ENCODE measurements at places on chromosomes 13 and 19.
A peak's percentile ranks its signal among the peaks of the same experiment; 100 is the strongest.

DNA sequence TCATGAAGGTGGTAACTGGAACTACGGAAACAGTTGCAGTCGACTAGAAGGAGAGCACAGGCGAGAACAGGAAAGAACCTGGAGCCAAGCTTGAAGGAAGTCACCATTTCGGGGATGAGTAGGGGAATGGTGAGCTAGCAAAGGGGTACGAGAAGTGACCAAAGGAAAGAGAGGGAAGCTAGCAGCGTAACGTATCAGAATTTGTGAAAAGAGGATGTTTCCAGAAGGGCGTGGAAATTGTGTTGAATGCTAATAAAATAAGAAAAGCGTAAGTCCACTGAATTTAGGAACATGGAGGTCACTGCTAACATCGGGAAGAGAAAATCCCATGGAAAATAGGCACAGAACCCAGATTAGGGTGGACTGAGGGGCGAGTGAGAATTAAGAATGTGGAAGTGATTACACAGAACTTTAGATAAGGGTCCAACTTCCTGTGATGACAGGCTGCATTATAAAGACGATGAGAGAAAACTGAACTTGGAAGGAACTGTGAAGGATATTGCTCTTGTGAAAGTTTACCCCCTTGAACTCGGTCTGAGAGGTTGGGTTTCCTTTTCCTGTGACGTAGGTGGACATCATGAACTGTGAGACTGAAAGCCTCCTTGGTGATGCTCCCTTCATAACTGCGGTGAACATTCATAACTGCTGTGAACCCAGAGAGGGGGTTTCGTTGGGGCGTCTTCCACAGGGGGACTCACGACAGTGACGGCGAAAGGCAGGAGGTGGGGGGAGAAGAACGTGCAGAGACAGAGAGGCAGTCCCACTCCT, 2.0 kb upstream of the FFAR2 start:
- peak; percentile 4 for DNase-seq

DNA sequence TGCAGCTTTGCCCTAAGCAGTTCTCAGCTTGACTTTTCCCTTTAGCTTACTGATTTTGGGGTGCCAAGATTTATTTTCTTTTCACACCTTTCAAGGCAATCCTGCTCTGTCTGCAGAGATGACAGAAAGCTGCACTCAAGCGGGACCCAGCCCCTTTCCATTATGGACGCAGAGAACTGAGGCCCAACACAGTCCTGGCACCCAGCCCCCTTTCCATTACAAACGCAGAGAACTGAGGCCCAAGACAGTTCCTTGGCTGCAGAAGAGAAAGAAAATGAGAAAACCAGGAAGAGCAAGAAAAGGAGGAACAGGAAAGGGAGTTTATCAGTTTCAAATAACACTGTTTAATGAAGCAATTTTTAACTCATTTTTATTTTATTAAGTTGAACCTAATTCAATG, 36.8 kb upstream of the ATP11A start:
- no peak for DNase-seq

DNA sequence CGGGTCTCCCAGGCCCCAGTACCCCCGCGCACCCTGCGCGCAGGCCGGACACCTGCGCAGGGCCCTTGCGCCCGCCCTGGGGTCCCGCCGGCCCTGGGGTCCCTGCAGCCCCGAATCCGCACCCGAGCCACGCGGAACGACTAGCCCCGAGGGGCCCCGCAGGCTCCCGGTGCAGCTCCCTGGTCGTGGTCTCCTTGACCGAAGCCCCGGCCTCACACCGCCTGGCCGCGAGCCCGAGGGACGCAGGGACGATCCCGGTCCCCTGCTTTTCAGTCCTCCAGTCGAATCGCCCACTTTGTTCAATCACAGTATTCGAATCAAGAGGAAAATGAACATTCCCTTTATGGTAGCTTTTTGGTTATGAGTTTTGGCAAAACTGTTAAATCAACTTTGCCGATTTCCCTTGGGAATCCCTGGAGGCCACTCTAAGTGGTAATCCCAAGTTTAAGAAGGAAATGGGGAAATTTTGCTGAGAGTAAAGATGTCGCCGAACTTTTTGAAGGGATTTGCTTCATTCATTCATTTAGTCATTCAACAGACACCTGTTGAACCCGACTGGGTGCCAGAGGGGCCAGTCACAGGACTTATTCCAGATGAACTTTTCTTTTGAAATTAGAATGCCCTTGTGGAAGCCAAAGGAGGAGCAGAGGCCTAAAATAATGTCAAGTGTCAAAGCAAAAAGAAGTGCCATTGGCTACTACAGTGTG, 75.0 kb downstream of the ZIC5 start:
- no peak for DNase-seq

GRCh38 chr19:39474139-39474620, 6.5 kb upstream of the TIMM50 start:
- DNase-seq: peak; percentile 66

DNA sequence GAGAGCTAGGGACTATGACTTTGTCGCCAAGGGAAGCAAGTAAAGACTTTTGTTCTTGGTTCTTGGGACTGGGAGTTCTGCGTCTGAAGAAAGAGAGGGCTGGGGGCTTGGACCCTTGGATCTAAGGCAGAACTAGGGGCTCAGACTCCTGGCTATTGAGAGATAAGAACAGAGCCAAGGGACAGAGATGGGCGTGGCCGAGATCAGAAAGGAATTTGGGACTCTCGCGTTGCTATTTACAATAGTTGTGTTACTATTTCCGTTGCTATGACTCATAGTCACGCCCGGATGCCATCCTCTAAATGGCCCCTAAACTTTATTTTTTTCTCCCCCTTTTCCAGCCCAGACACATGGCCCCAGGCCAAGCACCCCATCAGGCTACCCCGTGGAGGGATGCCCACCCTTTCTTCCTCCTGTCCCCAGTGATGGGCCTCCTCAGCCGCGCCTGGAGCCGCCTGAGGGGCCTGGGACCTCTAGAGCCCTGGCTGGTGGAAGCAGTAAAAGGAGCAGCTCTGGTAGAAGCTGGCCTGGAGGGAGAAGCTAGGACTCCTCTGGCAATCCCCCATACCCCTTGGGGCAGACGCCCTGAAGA, 759 bp downstream of the PPP1R15A start:
- peak; percentile 61 for DNase-seq

DNA sequence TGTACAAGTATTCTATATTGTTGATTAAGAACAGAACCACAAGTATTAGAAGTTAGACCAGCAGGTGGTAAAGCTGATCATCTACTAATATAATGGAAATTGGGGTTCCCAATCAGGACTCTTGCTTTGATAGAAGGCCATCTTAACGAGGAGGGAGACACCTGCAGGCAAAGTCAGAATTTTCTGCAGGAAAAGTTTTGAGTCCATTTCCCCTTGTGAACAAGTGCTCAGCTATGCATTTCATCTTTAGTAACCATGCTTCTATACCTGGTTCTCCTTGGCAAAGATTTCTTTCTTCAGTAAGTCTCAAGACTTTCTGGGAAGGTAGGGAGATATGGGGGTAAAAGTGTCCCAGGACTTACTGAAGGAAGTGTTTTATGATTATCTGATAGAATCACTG, 36.1 kb upstream of the USPL1 start:
- DNase-seq: no peak

- DNase-seq: no peak
Measured at GRCh38 chr13:94632226-94632980, 30.7 kb downstream of the GPR180 start.

DNA sequence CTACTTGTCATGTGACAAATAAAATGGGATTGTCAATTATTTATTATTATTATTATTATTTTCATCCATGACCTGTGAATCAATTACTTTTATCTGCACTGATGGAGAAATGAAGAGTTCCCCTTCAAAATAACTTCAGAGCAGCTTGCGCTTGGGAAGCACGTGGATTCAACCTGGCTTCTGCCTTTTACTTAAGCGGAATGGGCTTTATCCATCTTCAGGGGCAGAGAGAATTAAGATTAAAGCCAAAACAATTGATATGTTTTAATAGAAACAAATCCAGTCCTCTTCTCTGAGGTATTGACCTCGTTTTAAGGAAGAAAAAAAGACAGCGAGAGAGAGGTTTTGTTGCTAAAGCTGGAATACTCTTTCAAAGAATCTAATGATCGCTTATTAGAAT, 876 bp downstream of the SACS start:
- DNase-seq: no peak

DNA sequence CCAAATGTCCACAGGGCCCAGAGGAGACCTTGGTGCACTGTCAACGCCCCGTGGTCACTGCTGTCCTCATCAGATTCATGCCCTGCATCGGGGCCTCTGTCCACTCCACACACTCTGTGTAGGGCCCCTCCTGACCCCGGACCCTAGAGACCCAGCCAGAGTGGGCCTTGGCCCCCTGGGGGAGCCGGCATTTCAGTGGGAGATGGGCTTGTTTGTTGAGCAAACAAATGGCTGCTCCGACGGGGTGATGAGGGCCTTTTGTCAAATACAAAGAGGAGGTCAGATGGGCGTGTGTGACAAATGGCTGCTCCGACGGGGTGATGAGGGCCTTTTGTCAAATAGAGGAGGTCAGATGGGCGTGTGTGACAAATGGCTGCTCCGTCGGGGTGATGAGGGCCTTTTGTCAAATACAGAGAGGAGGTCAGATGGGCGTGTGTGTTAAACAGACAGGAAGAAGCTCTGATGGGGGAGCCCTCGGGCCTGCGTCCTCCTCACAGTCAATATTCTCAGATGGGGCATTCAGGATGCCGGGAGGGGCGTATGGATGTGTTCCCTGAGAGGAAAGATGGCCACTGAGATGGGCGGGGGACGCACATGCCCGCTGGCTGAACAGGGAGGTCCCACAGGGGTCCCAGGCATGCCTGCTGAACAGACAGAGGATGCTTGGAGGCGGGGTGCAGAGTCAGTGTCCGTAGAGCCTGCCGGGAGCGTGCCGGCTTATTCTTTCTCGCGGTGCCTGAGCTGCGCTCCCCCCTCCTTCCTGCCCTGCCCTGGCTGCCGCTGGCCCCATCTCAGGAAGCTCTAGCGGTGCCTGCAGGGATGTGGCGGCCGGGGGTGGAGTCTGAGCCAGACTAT, 36.3 kb downstream of the SMIM24 start:
- DNase-seq: no peak

DNA sequence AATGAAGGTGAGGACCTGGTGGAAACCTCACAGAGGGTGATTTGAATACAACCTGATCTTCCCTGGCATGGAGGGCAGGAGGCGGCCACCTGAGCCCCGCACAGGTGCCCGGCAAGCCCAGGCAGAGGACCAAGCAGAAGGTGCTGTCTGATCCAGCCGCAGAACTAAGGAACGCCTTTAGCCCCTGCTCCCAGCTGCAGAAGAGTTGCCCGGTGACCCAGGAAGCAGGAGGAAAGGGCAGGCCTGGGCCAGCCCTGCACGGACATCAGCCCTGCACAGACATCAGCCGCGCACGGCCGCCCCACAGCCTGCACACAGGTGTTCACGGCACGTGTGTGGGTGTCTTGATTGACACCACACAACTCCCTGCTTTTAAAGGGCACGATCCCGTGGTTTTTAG, 43.1 kb downstream of the RASA3 start:
- no peak for DNase-seq

DNA sequence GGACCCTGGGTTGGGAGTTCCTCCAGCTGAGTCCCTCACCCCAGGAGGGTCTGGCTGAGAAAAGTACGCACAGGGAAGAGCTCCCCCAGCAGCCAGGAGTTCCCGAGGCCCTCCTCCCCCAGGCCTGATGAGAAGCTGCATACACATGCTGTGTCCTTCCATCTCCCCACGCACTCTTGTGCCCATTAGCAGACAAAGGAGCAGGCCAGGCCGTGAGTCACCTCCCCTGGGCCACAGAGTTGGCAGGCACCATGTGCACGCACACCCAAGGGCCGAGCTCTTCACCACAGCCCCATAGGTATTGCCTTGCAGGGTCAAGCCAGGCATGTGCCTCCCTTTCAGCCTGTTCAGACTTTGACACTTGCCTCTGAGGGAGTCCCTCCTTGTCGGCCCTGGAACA, 17.5 kb downstream of the MAU2 start:
- DNase-seq: no peak
